ENCODE measurements at places on chromosomes 1 and 21.

DNA sequence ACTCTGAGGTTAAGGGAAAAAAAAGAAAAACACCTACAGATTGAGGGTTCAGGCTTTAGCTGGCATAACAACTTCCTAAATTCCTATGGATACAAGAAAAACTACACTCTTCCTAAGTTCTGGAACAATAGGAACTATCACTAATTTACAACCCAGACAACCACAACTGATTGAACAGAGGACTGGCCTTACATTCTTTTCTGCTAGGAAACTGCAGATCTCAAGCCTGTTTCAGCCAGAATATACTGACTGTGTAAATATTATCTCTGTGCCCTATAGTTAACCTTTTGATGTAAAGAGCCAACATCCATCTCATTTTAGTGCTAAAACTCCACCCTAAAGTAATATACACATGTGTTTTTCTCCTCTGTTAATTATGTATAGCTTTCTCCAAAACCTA is 1186.5 kb upstream of the TMPRSS15 start:
- no peak for DNase-seq

- no peak for DNase-seq
Observed at GRCh38 chr1:153711026-153711425, 16.8 kb upstream of the INTS3 start.

GRCh38 chr21:15141261-15141970 is 76.6 kb upstream of the NRIP1 start:
- no peak for DNase-seq

DNA sequence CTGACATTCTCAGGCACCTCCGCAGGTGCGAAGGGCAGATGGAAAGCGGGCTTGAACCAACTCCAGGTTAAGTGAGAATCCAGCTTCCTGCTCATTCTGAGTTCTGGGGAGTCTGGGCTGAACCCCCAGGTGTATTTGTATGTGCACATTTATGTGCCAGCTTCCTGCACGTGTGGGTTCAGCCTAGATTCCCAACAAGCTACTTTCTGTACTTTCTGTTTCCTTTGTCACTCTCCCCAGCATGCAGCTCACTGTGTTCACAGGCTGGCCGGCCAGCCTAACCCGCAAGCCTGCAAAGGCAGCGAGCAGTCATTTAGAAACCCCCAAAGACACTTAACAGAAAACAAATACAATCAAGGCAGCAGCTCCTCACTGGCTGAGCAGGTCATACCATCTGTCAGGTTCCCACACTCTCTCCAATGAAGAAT is 1.3 kb upstream of the IL19 start:
- no peak for DNase-seq

- DNase-seq: no peak
Observed at GRCh38 chr1:203327684-203328457, 22.6 kb downstream of the BTG2 start.

- no peak for DNase-seq
Observed at GRCh38 chr1:27621051-27621920, 13.7 kb downstream of the FGR start.

- no peak for DNase-seq
Observed at GRCh38 chr1:76669131-76669530, 198.1 kb upstream of the ST6GALNAC5 start.

DNA sequence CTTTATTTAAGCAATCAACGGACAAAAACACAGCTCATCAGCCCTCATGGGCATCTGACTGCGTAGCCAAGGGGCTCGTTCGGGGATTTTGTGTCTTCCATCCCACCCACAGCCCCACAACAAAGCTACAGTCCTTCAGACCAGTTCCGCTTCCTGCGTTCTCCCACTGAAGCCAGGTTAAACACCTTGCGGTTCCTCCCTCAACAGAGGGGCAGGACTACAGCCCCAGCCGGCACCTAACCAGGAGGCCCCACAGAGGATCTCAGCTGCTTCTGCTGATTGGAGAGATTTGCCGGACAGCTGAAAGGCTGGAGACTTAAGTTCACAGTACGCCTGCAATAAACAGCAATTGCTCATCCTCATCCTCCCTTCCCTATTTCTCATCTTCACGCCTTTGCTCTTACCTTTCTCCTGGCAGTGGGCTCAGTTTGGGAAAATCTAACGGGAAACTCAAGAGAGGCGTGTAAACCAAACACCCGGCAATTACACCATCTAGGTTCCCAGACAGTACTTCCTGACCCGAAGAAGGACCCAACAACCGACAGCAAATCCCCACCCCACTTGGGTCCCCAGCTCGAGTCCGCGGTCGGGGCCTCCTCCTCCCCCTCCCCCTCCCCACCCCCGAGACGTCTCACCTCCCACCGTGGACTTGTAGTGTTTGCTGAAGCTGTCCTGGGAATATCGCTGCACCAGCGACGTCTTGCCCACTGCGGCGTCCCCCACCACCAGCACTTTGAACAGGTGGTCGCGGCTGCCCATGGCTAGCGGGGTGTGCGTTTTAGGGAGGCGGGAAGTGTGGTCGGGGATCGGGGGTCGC is 876 bp downstream of the RAB29 start:
- DNase-seq: no peak

GRCh38 chr1:38076038-38076437 is 29.4 kb upstream of the POU3F1 start:
- no peak for DNase-seq

DNA sequence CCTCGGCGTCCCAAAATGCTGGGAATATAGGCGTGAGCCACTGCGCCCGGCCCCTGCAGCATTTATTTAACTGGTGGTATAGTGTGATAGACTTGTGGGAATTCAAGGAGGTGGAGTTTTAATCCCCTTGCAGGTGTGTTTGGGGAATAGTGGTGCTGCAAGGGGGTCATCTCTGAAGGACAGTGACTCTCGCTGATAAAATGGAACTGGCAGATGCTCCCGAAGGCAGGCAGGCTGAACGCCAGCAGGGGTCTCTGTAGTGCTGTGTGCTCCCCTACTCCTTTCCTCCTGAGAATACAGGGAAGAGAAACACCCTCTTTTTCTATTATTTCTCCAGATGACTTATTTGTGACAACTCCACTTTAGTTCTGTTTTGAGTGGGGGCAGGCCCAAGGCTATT is 4.0 kb downstream of the OSCP1 start:
- no peak for DNase-seq

- DNase-seq: no peak
Observed at GRCh38 chr1:93845538-93846205, 33.3 kb downstream of the DNTTIP2 start.

- DNase-seq: no peak
Observed at GRCh38 chr21:24302400-24302799, 1304.9 kb downstream of the MRPL39 start.

GRCh38 chr21:44551340-44551961 is at the start of gene KRTAP10-2:
Gene KRTAP10-2, minus strand, starts transcription at chr21:44551505. Its CDS starts 47 bp downstream, at chr21:44551458.
- no peak for DNase-seq

DNA sequence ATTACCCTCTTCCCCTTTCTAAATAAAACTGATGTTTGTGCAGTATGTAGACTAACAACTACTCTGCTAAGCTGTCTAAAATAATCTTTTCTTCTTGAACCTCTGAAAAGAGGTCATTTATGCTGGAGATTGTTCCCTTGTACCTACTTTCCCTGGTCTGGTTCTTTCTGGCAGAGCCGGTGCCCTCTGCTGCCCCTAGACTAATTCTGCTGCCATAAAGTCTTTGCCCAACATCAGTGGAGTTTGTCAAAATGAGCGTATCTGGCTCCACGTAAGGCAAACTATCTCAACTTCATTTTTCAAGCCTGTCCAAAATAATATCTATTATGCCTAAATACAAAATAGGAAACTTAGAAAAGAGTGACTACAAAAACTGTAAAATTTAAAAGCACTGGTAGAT is 30.9 kb upstream of the ANGPTL7 start:
- DNase-seq: no peak

DNA sequence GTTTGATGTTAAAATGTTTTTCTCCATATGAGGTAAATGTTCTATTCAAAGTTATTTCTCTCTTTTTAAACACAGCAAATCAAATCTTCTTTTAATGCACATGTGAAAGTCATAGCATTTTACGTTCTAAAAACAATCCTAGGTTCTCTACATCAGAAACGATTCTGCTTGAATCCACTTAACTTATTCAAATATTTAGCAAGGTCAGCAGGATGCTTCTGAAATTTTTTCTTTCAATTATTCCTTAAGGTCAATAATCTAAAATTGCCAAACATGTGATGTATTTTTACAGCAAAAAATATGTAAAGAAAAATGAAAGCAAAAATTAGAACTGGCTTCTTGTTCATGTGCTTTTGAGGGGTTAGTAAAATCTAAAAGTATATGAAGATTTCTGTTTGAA is 106.7 kb downstream of the TM2D1 start:
- no peak for DNase-seq

DNA sequence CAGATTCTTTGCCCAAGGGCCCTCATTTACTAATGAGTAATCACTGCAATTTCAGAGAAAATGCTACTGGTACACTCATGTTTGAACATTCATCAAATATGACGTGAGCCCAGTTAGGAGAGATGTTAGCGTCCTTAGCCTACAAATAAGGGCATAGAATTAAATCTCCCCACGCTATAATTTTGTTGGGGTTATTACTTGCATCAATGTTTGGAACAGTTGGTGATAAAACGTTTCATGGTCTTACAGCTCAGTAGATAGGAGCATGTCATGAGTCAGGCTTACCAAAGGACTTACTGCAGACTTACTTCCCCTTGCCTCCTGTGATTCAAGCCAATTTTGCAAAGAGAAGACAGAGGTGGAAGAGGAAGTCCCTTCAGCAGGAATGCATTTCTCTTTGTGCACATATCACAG is 304.0 kb downstream of the KIF26B start:
- no peak for DNase-seq

DNA sequence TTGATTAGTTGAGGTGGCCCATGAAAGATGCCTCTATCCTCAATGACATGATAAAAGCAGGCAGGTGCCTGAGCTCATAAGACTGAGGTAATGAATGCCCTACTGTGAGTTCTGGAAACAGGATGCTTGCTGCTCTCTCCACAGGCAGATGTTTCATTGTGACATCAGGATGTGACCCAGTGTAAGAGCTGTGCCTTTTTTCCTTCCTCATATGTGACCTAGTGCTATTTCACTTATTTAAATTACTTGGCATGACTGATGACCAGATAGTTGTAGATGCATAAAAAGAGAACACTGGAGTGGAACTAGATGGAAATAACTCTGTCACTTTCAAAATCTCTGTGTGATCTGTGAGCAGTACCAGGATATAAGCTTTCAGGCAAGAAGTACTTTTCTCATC is 31.9 kb downstream of the KIF14 start:
- no peak for DNase-seq

GRCh38 chr1:209748620-209749019 is 7.2 kb upstream of the TRAF3IP3 start:
- no peak for DNase-seq
